Endothelial cell of umbilical vein (primary cell): ENCODE measurements at places on chromosomes 2 and 18. TPM values are rescaled to one million over a fixed set of nuclear protein-coding genes. Genes with fewer than 3 reads are reported as not detected.

DNA sequence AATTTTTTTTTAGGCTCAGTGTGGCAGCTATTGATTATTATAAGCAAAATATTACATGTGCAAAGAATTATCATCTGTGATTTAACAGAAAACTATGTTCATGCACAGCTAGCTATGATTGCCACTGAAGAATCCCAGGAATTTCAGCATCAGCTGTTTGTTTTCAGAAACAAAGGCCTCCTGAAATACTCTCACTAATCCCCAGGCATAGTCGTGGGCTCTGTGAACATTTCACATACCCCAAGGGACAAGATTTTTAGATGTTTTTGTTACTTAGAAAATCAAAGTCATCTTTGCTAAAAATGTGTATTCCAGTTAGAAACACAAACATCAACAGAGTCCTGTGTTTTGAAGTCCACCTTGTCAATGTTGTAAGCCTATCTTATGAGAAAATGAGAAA, 156.1 kb downstream of the MYO1B start:
- no peak for DNase-seq

- no peak for DNase-seq
Measured at GRCh38 chr2:125424266-125424785, 1231.6 kb upstream of the GYPC start.

DNA sequence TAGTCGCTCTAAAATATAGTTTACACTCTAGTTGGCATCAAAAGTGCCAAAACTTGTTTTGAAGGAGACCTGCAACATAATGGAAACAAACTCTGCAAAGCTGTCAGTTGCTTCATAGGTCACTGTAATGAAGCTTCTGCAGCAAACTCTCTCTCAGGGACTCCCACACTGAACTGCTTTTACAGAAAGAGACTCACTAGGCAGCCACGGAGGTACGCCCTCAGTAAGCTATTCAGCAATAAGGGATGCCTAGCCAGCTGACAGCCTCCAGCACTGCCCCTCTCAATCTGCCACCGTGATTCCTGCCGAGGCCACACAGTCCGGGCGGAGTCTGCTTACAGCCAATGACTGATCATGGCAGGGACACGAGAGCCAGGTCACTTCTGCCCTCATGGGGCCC, 51.1 kb downstream of the COLEC12 start:
- peak; percentile 78 for DNase-seq

RAPGEF4 gene
- total RNA-seq: 8.8 and 9.2 TPM in 2 replicates

SLC9A4 gene
- 0.07 TPM in 1 of 2 replicates, not detected in the other for total RNA-seq

ARHGEF33 gene
- 0.12 and 0.18 TPM in 2 replicates for total RNA-seq

MC5R gene
- not detected in 2 replicates for total RNA-seq

GRCh38 chr2:59532808-59533207, 1020.6 kb downstream of the BCL11A start:
- DNase-seq: no peak

LCT gene
- 0.07 TPM in 1 of 2 replicates, not detected in the other for total RNA-seq

CCBE1 gene
- total RNA-seq: not detected in 2 replicates

DNA sequence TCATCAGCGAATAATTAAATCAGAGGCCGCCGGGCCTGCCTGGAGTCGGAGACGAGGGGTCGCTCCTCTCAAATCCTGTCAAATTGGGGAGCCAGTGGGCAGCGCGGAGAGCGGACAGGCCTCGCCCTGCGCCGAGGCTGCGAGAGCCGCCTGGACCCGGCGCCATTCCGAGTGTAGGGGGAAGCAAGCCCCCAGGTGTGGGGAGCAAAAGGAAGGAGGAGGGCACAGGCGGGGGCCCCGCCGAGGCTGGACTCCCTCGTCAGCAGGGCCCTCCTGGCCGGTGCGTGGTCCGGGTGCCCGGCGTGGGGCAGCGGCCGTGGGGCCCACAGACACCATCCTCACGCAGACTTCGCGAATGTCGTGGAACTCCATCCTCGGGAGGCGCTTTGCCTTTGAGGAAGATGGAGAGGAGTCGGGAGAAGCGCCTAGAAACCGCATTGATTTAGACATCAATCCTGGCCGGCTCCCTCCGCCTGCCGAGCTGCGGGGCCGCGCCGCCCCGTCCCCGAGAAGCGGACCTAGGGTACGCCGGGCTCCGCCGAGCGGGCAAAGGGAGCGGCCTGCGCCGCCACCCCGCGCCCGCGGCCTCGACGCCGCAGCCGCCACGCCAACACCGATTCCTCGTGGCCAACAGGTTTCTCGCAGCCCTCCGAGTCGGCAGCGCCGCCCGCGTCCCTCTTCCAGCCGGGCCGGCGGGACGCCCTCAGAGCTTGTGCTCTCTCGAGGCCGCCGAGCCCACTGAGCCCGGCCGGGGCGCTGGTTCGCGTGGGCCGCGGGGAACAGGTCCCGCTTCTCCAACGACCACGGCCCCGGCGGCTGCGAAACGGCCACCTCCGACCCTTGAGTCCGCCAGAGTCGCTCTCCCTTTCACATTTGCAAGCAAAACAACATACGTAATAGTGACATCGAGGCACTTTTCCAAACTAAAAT, 6.7 kb upstream of the ONECUT2 start:
- DNase-seq: no peak

DNA sequence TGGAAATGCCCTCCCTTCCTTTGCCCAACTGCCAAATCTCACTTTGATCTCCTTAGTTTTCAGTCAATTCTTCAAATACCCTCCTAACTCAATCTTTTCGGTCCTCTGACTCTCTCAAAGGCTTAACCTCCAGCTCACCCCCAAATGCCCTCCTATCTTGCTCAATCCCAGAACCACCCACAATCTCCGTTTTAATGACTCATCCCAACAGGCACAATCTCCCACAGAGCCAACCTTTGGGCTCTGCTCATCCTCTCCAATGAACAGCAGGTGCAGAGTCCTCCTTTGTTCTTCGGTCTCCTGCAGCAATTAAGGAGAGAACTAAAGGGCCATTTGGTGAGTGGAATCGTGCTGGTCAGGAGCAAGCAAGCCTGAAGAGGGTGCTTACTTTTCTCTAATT, 366.1 kb upstream of the CRIM1 start:
- DNase-seq: no peak

L3MBTL4 gene
- 0.18 and 0.80 TPM in 2 replicates for total RNA-seq

GRCh38 chr18:49111191-49111988, 160.6 kb upstream of the SMAD7 start:
- no peak for DNase-seq

GRCh38 chr18:23703057-23703986, 14.1 kb downstream of the LAMA3 start:
- DNase-seq: peak; percentile 80

GALR1 gene
- total RNA-seq: not detected in 2 replicates

DNA sequence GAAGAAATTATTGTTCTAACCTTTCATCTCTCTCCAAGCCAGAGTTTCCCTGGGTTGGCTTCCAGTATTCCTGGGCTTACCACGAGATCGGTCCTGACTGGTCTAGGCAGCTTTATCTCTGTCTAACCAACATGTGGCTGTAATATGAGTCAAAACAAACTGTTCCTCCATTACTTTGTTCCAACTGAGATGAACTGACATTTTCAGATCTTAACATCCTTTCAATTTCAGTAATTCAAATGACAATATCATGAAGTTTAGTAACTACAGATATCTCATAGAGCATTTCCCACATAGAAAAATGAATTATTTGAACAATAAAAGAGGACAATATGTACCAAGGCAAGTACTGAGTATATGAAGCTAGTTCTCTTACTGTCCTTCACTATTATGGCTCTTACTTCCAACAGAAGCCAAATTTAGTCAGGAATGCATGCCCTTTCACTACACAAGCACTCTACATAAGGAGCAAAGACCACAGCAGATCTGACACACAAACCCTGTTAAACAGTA, 15.5 kb downstream of the SLC25A12 start:
- peak; percentile 22 for DNase-seq

RAB27B gene
- total RNA-seq: 0.09 TPM in 1 of 2 replicates, not detected in the other

- no peak for DNase-seq
Measured at GRCh38 chr2:139477618-139478017, 697.4 kb upstream of the NXPH2 start.

EFEMP1 gene
- total RNA-seq: 2,354 and 2,981 TPM in 2 replicates

DNA sequence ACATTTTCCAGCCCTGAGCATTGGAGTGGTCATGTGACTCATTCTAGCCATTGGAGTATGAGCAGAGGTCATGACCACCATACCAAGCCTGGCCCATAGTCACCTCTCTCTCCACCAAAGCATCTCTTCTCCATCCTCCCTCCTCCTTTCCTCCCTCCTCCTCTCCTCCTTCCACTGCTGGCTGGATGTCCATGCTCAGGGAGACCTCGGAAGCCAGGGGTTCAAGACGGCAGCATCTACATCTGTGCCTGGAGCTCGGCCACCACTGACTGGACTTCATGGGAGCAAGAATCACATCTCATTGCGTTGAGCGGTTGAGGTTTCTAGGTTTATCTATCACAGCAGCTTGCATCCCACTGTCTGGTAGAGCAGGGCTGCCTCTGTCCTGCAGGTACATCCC, 252.4 kb downstream of the NDUFA10 start:
- no peak for DNase-seq
